Iris pigment epithelial cell (primary cell): ENCODE measurements at places on chromosomes 4 and X.

DNA sequence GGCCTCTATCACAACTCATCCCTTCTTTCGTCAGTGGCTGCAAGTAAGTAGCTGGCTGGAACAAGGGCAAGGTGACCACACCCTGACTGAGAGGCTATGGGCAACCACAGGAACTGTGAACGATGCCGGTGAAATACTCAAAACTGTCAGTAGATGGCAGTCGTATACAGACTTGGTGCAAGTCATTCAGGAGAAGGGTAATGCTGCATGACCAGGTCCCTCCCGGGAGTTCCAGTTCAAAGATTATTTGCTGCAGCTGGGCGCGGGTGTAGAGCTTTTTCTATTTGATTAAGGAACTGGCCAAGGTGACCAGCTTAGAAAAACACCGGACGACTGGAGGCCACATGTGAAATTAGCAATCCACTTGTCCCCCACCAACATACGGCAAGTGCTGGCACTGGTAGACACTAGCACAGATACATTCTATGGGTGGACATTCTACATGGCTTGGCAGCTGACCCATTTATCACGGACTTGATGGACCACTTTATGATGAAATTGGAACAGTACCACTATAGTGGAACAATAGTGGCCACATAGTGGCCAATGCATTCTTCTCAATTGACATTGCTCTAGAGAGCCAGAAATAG lies 726.6 kb downstream of the TRAM1L1 start:
- DNase-seq: peak; percentile 45

- DNase-seq: peak; percentile 67
Observed at GRCh38 chr4:54543088-54543795, 114.5 kb upstream of the KIT start.

GRCh38 chrX:47579537-47579936 lies 2.7 kb upstream of the TIMP1 start:
- DNase-seq: peak; percentile 94

- no peak for DNase-seq
Observed at GRCh38 chrX:12985331-12985730, 10.4 kb downstream of the TMSB4X start.

DNA sequence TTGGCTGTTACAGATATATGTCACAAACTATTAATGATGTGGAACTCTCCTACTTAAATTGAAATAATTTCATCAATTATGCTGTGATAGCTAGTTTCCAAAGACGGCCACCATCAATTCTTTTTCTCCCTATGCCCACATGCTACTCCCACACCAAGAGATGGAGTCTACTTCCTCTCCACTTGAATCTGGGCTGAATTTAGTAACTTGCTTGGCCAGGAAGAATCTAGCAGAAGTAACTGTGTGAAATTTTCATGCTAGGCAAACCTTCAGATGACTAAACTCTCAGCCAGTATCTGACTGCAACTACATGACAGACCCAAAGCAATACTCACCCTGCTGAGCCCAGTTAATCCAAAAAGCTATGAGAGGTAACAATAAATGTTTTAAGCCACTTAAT lies 3.2 kb downstream of the SEPSECS start:
- DNase-seq: no peak

DNA sequence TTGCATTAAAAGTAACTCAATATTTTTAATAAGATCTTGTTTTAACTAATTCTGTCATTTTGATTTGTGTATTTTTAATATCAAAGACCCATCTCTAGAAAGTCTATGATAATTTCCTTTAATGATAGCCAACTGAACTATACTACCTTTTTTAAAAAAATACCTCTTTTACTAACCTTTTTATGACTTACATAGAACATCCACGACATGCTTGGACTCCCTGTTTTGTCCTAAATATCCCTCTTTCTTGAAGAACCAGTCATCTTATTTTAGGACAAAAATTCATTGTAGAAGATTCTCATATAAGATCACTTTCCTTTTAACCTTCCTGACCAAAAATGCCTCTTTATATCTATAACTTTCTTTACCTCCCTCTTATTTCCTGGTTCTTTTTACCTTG lies 76.8 kb upstream of the GC start:
- no peak for DNase-seq

DNA sequence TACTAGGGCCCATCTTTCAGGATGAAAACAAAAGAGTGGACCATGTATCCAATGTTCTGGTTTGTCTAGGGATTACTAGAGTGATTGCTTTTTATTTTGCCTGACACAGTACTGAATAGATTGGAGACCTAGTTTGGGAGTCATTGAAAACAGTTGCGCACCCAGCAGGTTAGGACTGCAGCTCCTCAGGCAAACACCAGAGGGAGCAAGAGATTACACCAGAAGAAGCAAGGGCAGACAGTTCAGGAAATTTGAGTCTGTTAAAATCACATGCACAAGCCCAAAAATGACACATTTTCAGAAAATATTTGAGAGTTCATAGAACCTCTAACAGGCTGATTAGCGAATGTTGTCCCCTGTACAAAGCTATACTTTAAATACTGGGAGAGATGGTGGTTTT lies 55.6 kb downstream of the CYLC1 start:
- peak; percentile 12 for DNase-seq

DNA sequence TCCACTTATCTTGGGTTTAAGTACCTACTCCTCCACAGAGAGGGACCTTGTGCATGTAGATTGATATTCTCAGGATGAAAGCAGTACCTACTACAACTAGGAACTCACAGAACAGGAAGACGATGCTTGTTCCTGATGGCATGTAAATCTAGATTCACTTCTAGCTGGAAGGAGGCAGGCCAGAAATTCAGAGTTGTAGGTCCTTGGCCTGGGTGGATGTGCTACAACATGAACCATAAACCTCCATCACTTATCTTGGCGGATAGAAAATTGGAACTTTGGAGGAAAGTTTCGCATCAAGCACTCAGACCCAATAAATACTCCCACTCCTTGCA lies 9.3 kb upstream of the SMIM20 start:
- DNase-seq: no peak

- DNase-seq: no peak
Observed at GRCh38 chr4:89300060-89300459, 7.5 kb downstream of the GPRIN3 start.

GRCh38 chr4:94011190-94011589 lies 182.6 kb downstream of the ATOH1 start:
- no peak for DNase-seq

DNA sequence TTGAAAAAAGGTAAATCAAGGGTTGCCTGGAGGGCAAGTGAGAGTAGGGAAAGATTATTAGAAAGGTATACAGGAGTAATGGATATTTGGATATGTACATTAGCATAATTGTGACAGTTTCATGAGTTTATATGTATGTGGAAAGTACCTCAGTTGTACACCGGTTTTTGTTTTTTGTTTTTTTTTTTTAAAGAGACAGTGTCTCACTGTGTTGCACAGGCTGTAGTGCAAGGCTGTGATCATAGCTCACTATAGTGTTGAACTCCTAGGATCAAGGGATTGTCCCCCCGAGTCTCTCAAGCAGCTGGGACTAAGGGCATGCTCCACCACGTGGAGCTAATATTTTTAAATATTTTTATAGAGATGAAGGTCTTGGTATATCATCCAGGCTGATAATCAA lies 15.3 kb upstream of the HPGD start:
- DNase-seq: no peak

- peak; percentile 51 for DNase-seq
Observed at GRCh38 chr4:40848940-40849339, 99.2 kb downstream of the NSUN7 start.

DNA sequence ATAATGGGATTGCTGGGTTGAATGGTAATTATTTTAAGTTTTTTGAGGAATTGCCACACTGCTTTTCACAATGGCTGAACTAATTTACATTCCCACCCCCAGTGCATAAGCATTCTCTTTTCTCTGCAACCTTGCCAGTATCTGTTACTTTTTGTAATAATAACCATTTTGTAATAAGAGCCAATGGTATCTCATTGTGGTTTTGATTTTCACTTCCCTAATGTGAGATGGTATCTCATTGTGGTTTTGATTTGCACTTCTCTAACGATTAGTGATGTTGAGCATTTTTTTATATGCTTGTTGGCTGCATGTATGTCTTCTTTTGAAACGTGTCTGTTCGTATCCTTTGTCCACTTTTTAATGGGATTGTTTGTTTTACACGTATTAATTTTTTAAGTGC lies 213.1 kb upstream of the HDX start:
- no peak for DNase-seq

- no peak for DNase-seq
Observed at GRCh38 chrX:78618987-78619386, 40.1 kb downstream of the RTL3 start.

DNA sequence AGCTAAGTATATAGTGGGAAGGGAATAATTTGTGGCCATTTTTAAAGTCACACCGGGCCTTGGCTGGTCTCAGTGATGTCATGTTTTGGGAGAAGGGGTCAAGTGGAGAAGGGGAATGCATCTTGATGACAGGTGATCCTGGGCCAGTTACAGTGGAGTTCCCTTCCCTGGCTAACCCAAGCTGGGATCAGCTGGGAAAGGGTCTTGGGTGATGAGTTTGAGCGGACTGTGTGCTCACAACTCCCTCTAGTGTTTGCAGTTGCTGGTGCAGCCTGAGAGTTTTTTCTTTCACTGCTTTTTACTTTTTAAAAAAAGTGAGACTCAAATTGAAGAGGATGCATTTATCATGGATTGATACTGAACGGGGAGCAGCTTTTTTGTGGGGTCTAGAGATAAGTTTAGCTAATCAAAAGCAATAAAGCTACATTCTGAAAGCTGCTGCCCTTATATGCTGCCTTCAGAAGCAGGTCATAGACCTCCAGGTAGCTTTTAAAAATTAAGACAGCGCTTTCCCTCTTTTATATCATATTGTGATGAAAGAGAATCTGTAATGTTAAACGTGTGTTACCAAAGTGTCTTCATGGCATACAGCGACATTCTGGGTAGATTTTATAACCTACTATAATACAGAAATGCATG lies 164.7 kb downstream of the DCLK2 start:
- peak; percentile 36 for DNase-seq

- no peak for DNase-seq
Observed at GRCh38 chrX:12747433-12747832, 43.8 kb upstream of the PRPS2 start.

DNA sequence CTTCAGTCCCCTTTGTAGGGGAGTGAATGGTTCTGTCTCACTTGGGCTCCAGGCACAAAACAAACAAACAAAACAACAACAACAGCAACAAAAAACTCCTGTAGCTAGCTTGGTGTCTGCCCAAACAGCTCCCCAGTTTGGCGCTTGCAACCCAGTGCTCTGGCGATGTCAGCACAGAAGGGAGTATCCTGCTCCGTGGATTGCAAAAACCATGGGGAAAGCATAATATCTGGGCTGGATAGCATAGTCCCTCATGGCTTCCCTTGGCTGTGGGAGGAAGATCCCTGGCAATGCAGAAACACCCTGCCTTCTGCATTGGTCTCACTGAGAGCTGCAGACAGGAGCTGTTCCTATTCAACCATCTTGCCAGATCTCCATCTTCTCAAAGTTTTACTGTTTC lies 39.7 kb downstream of the UGT2B17 start:
- DNase-seq: no peak

DNA sequence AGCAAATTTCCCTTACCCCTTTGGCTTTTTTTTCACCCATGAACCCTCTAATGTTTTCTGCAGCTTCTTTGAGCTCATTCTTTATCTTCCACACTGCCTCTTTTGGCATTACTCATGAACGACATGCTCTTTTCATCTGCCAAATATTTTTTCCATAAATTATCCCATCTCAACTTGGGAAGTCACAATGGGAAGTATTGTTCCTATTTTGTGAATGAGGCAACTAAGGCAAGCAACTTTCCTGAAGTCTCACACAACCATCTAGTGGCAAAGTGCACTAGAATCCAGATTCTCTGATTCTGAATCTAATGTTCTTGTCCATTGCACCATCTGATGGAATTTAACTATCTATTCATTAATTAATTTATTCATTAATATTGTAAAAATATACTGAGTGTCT lies 625 bp downstream of the RTL9 start:
- DNase-seq: no peak

GRCh38 chr4:84325625-84326024 lies 173.5 kb downstream of the NKX6-1 start:
- DNase-seq: no peak
